ENCODE measurements at places on chromosomes 5 and 9. TPM values are rescaled to one million over a fixed set of nuclear protein-coding genes. Genes with fewer than 3 reads are reported as not detected.

TMC1 gene
- not detected for total RNA-seq

FOXB2 gene
- not detected for total RNA-seq

DNA sequence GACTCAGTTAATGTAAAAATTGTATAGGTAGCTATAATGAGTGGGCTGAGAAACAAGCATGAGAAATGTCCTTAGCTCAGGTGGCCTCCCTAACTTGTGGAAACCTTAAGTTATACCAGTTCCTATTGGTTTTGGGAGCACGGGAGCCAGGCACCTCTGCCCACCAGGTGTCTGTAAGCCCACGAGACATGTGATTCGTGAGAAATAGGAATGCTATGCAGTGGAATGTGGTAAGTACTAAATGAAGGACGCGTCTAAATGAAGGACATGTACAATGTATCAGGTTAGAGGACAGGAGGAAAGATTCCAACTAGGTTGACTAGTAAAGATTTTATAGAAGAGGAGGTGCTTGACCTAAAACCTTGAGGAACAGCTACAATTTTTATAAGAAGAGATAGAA is 46.0 kb upstream of the F2RL2 start:
- no peak for DNase-seq

EIF4E1B gene
- total RNA-seq = not detected

- DNase-seq = no peak
Observed at GRCh38 chr9:31588756-31589155, 795.7 kb upstream of the ACO1 start.

- DNase-seq = no peak
Observed at GRCh38 chr5:127216898-127217675, 73.5 kb upstream of the MEGF10 start.

STC2 gene
- total RNA-seq = 50.6 TPM

SERF1A gene
- 9.6 TPM for total RNA-seq

- no peak for DNase-seq
Observed at GRCh38 chr5:55911784-55912653, 60.9 kb downstream of the IL31RA start.

DNA sequence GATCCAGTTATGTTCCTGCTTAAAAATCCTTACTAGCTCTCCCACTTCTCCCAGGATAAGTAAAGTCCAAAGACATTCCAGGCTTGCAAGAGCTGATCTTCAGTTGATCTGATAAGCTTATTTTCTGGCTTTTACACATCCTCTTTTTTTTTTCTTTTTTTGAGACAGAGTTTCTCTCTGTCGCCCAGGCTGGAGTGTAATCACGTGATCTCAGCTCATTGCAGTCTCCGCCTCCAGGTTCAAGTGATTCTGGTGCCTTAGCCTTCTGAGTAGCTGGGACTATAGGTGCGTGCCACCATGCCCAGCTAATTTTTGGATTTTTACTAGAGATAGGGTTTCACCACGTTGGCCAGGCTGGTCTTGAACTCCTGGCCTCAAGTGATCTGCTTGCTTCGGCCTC is 37.3 kb upstream of the PTPN3 start:
- DNase-seq = no peak

- no peak for DNase-seq
Observed at GRCh38 chr5:72818866-72819534, 2.5 kb downstream of the TNPO1 start.

- no peak for DNase-seq
Observed at GRCh38 chr9:86061972-86062739, 37.2 kb downstream of the GOLM1 start.

DNA sequence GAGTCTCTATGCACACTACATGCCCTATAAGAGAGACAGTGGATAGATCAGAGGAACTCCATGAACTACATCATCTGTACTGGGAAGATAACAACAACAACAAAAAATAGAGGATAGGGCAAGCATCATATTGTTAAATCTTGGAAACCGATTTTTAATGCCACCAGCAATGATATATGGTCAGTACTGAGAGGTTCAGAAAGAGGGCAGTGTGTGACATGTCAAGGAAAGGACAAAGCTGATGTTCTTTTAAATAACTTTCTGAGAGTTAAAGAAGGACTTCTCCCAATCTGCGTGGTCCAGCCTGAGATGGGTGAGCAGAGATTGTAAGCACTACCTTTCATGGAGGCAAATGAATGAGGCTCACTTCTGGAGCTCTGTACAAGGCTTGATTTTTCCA is 62.0 kb upstream of the PHF24 start:
- DNase-seq = no peak

GRCh38 chr9:128213746-128214497 is 10.7 kb downstream of the DNM1 start:
- DNase-seq = no peak

DNA sequence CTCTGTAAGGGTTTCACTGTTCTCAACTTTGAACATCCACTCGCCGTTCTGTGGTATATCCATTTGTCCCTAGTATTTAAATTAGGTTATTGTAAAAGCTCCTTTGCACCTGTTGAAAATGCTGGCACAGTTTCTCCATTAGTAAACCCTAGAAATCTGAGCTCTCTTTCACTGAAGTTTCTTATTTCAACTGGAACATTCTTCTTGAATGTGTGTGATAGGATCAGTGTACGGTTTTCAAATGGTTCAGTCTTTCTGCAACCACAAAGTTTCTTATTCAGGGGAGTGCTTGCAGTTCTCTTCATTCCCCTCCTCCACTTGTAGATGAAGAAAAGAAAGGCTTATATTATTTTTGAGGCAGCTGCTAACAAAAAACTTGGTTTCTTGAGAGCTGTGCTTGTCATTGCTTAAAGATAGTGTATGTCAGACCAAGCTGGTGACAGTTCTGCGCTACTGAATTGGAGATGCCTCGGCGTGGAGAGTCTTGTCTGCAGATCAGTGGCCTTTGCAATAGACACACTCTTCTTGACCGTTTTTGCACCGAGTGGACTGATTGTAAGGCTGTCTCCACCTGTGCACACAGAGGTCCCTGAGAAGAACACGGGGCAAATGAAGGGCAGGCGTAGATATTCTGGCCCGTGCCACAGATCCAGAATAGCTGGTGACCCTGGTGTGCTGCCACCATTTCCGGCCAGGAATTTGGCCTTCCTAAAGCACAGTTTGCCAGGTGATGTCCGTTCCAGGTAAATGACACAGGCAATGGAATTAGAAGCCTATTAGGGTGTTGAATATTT is 102.2 kb downstream of the TRIO start:
- DNase-seq = no peak

GRCh38 chr9:76441551-76442322 is 17.2 kb upstream of the GCNT1 start:
- no peak for DNase-seq

FAM153A gene
- 0.12 TPM for total RNA-seq
